Stimulated activated CD4-positive, alpha-beta T cell treated with anti-CD3 and anti-CD28 coated beads, Interleukin-15, amount 100 ng/mL, for 48 hours (primary cell): ENCODE measurements at places on chromosomes 3 and 15.

- no peak for DNase-seq
Measured at GRCh38 chr15:58678683-58679082, 70.8 kb downstream of the ADAM10 start.

DNA sequence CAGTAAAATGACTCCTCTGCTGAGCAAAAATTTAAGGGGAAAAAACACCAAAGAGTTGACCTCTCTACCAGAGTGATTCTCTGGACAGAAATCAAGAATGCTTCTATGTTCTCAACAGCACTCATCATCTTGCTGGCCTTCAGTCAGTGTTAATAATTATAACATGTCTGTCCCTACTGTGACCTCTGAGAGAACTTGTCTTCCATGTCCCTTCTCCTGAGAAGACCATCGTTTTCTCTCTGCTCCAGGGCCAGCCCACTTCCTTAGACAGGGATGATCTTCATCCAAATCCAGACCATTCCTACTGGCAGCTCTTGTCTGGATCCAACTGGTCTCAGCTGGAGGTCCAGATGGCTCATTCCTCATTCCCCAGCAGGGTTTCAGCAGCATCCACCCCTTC is 139.0 kb upstream of the NECTIN3 start:
- no peak for DNase-seq

DNA sequence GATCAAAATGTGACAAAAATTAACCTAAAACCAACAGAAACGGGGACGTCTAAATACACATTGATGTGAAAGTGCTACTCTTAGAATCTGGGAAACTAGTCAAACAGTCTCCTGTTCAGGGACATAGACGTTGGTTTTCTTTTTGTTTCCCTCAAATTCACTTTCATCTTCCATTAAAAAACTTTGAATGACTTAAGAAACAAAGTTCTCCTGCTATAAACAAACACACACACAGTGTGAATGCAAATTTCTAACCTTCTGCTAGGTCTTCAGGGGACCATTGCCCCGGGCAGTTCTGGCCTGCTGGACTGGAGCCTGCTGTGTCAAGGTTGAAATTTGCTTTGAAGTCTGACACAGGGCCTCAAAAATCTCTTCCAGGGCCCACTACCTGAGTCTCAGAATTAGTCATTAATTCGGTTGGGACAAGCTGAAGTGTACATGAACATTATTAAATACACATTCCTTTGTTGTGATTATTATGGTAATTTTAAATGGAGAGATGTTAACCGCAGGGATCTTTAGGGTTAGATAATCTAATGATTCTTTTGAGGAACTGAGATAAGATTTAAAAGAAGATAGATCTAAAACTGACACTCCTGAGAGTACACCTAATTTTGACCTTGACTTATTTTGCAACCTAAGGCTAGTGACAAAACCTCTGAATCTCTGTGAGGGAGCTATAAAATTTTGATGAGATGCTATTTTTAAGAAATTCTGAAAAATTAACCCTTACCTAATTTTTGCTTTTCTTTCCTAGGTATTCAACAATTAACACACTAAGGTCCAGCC is 1260.4 kb downstream of the ROBO1 start:
- no peak for DNase-seq

DNA sequence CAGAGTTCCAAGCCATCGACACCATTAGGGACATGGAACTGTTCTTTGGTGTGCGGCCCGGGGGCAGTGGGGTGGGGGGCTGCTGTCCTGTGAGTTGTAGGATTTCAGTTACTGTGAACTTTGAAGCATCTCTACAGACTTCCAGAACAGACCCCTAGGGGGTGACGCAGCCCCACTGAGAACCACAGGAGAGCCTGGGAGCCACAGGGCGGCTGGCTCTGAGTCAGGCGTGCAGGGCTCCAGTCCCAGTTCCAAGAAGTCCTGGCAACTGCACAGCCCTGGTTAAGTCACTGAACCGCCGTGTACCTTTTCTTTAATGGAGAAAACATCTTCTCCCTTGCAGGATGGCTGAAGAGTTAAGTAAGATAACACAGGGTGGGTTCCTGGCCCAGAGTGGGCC is 23.5 kb upstream of the LRTM1 start:
- no peak for DNase-seq

GRCh38 chr15:90326441-90326840 is 25.6 kb upstream of the ZNF774 start:
- no peak for DNase-seq
